Activated T-helper 2 cell treated with anti-CD3 and anti-CD28 coated beads, Interferon-gamma antibody, Interleukin-2, Interleukin-4, amounts not matched to agents 10 μg/mL and 5 μg/mL and 100 μg/mL, durations not matched to agents 14 hours and 24 hours and 36 hours (primary cell): ENCODE measurements at places on chromosomes 12 and 14. TPM values are rescaled to one million over a fixed set of nuclear protein-coding genes. Genes with fewer than 3 reads are reported as not detected.

Gene COX8C
- not detected in 2 replicates for total RNA-seq

DNA sequence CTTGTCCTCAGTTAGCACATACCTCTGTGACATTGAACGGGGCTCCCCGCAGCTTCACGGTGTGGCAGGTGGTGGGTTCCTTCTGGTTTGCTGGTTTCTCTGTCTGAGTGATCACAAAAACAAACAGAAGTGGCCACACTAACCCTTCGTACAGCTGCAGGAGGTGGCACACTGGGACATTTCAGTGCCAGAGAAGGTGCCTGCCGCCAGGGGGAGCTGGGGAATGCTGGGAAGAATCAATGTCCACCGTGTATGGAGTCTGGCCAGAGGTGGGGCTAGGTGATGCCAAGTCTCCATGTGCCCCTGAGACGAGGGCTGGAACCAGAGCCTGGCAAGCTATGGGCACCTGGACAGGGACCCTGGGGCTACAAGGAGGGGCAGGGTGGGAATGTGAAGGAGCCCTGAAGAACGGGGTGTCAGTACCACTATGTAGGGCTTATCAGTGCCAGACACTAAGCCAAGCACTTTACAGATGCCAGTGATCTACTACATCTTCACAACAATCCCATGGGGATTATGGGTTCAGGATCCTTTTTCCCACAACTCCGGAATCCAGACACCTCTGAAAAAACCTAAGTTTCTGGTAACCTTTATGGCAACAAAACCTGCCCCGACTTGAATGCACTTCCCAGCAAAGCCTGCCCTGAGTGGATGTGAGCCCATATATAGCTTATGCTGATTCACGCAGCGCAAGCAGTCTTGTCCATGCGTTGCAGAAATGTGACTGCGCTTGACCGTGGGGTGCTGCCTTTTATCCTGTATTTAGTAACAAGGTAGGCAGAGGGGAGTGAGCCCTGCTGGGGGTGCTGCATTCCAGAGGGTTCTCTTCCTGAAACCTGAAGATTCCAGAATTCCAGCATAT lies 10.8 kb downstream of the RBM19 start:
- no peak for DNase-seq

- DNase-seq = no peak
These were observed 44.7 kb downstream of the RIMKLB start for GRCh38 chr12:8742501-8742900.

DNA sequence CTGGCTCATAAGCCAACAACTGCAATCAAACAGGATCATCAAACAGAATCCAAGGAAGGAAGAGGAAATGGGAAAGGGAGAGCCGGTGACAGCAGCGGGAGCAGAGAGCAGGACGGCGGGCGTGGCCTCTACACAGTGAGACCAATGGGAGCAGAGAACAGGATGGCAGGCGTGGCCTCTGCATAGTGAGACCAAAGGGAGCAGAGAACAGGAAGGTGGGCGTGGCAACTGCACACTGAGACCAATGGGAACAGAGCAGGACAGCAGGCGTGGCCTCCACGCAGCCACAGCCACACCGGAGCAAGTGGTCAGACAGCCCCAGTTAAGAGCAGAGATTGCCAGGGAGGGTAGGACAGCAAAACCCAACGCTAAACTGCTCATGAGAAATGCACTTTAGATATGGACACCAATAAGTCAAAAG lies 16.4 kb downstream of the LRCOL1 start:
- DNase-seq = no peak

DNA sequence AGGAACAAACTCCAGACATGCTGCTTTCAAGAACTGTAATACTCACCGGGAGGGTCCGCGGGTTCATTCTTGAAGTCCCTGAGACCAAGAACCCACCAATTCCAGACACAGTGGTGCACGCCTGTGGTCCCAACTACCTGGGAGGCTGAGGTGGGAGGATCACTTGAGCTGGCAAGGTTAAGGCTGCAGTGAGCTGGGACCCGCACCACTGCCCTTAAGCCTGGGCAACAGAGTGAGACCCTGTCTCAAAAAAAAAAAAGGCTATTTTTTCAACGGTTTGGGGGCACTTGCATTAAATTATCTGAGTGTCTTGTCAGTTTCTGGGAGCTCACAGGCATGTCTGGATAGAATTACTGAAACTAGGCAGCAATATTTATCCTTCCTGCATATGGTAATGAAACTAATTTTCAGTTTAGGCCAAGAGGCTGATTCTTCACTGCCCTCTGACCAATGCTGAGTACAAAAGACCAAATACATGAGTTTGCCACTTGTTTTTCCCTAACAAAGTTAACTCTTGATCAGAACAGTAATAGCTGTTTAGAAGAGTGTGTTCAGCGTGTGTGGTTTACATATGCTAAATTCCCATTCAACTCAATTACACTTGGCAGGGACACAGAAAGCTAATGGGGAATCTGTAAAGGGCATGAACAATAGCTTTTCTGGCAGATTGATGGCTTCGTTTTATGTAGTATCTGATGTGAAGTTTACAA lies 65.8 kb upstream of the RASSF3 start:
- no peak for DNase-seq
